AG04449 (cell line): ENCODE measurements at places on chromosomes 11 and 22.

GRCh38 chr11:111733611-111734088 is 32.5 kb downstream of the PPP2R1B start:
- DNase-seq = no peak

GRCh38 chr11:4039011-4039410 is 55.6 kb upstream of the RRM1 start:
- no peak for DNase-seq

- DNase-seq = no peak
Observed at GRCh38 chr11:90318651-90319050, 95.8 kb upstream of the CHORDC1 start.

GRCh38 chr11:124872741-124873140 is 7.5 kb downstream of the ROBO3 start:
- DNase-seq = no peak

DNA sequence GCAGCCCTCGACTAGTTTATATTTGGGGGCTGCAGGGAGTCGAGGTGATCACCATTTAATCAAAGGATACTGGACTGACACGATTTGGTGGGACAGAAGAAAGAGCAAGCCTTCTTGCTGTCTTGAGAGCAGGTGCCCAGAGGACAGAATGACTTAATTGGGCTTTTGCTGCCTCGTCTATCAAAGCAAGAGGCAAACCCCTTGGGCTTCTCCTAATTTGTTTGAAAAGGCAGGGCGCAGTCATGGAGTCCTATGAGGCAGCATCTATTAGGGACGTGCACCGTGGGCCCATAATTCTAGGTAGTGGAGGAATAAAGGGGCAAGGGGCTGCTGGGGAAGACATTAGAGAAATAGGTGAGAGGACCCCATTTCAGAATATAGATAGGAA is 1411.3 kb downstream of the TBC1D22A start:
- DNase-seq = no peak

GRCh38 chr11:61151545-61152252 is 9.5 kb downstream of the VPS37C start:
- no peak for DNase-seq

DNA sequence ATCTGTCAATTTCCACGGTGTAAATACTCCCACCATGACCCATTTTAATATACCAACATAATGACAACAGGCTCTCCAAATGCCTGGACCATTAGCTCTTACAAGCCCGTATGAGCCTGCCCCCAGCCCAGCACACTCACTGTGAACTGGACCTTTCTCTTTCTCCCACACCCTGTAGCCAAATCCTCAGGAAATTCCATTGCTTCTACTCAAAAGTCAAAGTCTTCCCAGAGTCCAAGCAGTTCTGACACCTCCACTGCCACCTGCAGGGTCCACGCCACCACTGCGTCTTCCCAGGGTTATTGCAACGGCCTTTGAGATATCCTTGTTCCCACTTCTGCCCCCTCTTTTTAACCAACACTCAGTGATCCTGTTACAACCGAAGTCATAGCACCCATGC is 110.1 kb upstream of the ASPHD2 start:
- DNase-seq = peak; percentile 65

DNA sequence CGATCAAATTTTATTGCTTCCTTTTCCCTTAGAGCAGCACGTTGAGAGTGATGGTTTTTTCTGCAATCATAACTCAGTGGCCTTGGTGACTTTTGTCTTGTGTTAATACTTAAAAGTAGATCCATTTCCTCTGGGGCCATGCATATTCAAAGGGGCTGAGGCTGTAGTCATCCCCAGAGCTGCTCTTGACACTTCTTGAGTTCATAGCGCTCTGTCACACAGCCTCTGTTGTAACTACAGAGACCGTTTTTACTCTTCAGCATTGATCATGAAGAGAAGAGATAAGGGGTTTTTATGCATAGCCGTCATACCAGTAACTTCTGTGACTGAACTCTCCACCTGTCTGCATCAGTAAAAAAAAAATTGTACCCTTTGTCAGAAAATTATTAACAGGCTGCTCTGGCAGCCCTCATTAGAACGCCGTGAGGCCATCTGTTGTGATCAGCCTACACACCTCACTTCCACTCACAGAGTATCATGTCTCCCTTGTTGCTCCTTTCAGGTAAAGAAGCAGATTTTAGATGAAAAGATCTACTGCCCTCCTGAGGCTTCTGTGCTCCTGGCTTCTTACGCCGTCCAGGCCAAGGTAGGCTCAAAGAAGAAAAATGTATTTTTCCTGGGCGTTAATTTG is 38.4 kb downstream of the NF2 start:
- DNase-seq = no peak

DNA sequence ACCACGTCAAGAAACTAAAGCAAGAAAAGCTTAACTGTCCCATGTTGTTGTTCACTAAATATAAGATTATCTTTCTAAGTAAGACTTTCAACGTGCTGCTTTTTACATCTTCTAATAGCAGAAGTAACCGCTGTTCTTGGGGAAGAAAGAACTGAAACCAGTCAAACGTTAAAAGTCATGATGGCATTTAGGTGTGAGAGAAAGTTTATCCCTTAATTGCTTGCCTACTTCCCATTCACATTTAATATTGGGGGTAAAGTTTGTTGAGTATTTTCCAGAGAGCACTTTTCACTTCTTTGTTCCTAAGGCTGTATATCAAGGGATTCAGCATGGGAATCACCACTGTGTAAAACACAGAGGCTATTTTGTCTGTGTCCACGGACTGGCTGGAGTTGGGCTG is 970 bp downstream of the OR5B21 start:
- DNase-seq = no peak

- DNase-seq = no peak
Observed at GRCh38 chr11:72648384-72649136, 25.7 kb downstream of the PDE2A start.

GRCh38 chr11:59180168-59180776 is 8.3 kb downstream of the DTX4 start:
- DNase-seq = no peak

DNA sequence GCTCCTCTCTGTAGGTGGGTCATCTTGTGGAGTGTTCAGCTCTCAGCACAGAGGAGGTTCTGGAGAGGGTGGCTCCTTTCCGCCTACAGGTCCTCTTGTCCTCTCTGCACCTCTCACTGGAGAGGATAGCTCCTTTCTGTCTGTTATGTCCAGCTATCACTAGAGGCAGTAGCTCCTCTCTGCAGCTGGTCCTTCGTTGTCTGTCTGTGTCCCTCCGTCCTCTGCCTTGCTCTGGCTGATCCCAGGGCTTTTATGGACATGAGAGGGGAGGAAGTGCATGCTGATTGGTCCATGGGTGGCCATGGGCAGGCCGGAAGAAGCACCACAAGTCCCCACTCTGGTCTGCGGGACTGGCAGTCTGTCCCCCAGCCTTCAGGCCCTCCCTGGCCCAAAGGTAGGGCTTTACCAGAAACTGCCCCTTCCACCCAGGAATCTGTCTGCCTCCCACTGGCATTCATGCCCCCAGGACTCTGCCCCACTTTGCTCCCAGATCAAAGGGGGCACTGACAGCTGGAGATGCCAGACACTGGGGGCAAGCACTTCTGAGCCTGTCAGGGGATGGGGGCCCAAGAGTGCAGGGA is 38.6 kb upstream of the CALCB start:
- DNase-seq = no peak

DNA sequence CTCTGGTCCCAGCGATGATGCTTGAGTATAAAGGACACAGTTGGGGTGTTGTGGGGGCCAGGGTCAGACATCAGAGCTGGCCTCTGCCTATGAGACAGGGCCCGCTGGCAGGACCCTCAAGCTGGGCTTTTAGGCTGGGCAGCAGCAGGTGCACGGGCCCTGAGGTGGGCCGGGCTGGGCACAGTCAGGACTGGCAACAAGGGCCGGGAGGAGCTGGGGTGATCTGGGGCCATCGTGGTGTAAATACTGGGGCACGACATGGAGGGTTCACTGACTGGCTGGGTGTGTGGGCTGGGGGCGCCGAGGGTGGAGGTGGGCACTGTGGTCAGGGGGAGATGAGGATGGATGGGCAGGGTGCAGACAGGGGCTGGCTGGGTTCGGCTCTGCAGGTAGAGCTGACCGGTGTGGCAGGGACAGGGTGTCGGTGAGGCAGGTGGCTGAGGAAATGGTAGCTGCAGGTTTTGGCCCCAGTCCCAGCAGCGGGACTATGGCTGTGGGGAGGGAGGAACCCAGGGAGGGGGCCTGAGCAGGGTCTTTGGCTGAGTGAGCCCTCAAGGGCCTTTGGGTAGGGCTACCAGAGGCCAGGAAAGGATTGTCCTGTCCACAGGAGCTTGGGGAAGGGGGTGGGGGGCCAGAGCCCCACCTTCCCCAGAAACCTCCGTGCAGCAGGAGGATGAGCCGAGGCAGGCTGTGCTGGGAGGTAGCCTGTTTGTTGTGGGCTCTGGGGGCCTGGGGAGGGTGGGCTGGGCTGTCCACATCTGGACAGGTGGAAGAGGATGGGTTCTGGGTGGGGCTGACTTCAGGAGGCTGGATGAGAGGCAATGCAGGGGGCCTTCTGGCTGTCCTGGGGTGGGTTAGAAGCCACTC is 81.4 kb downstream of the KCNQ1 start:
- no peak for DNase-seq

DNA sequence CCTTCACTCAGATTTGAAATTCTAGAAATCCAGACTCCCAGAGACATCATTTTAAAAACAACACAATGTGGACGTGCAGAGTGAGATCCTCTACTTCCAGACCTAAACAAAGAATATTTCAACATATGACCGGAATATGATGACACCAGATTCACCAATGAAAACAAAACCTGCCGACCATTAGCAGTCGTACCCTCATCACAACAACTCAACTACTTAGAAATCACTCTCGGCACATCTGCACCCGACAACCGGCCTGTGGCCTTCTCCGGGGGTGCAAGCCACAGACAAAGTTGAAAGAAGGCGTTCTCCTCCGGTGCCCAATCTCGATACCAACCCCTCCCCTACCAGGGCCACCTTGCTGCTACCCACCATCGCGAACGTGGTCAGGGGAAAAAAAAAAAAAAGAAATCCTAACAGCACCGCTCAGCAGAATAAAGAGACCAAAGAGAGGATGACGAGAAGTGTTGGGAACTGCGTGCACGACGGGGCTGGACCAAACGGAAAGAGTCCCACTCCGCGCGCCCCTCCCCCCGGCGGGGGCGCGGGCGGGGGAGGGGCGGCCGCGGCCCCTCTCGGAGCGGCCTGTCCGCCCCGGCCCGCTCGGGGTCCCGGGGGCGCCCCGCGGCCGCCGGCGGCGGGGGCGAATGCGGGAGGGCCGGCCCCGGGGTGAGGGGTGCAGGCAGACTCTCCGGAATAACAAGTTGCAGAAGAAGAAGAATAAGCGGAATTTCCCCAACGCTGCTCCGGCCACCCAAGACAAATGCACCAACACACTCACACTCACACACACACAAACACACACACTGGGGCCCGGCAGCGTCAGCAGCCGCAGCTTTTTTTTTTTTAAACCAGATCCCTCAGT is 1.7 kb downstream of the PHF21A start:
- peak; percentile 21 for DNase-seq

DNA sequence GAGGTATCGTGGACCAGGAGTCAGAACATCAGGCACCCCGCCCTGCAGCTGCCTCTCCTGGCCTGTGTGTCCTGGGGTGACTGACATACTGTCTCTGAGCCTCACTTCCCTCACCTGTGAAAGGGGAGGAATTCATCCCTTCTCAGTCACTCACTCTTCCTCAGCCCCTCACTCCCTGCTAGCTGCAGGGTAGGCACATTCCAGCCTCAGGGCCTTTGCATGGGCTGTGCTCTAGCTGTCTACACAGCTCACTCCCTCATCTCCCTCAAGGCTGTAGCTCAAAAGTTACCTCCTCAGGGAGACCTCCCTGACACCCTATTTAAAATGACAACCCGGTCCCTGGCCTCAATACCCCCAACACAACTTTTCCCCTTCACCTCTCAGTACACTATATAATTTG is 2.5 kb downstream of the TP53I11 start:
- DNase-seq = no peak

- DNase-seq = no peak
Observed at GRCh38 chr11:133956650-133957633, at the start of gene IGSF9B. Gene IGSF9B (minus strand): TSS chr11:133956968. CDS start chr11:133956754, 214 bp downstream.

- DNase-seq = no peak
Observed at GRCh38 chr11:57181678-57182305, at the start of gene LRRC55. Gene LRRC55 (plus strand): TSS chr11:57181953. CDS start chr11:57182023, 70 bp downstream.

DNA sequence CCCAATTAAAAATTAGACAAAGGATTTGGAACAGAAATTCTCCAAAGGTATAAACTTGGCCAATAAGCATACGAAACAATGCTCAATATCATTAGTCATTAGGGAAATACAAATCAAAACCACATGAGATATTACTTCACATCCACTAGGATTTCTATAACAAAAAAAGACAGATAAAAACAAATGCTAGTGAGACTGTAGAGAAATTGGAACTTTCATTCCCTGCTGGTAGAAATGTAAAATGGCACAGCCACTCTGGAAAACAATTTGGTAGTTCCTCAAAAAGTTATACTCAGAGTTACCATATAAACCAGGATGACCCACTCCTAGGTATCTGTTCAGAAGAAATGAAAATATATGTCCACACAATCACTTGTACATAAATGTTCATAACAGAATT is 71.6 kb downstream of the RPL27A start:
- DNase-seq = no peak

DNA sequence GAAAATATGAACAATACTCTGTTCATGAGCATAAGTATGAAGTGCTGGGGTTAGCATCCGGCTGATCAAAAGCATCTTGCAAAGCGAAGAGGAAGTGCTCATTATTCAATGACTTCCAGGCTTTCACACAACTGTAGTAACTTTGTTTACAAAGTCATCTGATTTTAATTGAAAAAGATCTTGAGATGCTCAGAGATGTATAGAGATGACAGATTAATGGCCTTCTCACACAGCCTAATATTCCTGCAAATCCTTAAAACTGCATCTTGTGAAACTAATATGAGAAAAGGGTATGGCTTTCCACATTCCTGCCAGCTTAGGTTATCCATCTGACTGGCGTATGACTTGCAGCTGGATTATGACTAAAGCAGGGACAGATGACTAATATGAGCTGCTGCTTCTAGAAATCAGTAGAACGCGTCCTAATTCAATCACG is 125.4 kb downstream of the CASP12 start:
- peak; percentile 63 for DNase-seq

DNA sequence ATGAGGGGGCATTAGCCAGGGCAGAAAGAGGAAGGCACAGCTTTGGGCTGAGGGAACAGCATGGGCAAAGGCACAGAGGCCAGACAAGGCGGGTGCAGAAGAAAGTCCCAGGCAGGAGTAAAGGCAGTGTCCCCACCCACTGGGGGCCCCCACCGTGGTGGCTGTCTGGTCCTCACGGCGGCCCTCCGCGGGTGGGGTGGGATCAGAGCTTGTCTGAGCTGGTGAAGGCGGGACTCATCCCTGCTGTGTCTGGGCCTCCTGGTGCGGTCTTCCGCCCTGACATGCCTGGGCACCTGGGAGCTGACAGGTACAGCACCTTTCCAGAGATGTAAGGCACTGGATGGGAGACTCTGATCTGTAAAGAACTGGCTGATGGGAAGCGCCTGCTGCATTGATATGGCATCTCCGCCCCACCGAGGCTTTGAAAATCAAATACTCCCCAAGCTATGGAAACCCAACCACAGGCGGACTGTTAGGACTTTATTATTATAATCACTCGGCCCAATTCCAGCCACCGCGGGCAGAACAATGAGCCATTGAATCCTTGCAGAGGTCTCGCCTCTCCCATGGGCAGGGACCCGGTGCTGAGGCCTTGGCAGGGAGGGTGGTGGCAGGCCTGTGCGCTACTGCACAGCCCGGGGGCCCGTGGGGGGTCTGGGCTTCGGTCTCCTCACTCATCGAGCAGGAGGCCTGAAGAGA is 14.2 kb upstream of the GNB1L start:
- DNase-seq = no peak

- DNase-seq = no peak
Observed at GRCh38 chr22:43147821-43148220, 3.5 kb upstream of the TSPO start.
